Activated T-helper 1 cell treated with anti-CD3 and anti-CD28 coated beads, Interleukin-12 subunit alpha, Interleukin-12 subunit beta, Interleukin-2, Interleukin-4 antibody, amounts not matched to agents 30 ng/mL and 10 ng/mL and 1 ng/mL, durations not matched to agents 14 hours and 24 hours and 36 hours (primary cell): ENCODE measurements at places on chromosomes 16 and 17. TPM values are rescaled to one million over a fixed set of nuclear protein-coding genes. Genes with fewer than 3 reads are reported as not detected.
A peak's percentile ranks its signal among the peaks of the same experiment; 100 is the strongest.

DNA sequence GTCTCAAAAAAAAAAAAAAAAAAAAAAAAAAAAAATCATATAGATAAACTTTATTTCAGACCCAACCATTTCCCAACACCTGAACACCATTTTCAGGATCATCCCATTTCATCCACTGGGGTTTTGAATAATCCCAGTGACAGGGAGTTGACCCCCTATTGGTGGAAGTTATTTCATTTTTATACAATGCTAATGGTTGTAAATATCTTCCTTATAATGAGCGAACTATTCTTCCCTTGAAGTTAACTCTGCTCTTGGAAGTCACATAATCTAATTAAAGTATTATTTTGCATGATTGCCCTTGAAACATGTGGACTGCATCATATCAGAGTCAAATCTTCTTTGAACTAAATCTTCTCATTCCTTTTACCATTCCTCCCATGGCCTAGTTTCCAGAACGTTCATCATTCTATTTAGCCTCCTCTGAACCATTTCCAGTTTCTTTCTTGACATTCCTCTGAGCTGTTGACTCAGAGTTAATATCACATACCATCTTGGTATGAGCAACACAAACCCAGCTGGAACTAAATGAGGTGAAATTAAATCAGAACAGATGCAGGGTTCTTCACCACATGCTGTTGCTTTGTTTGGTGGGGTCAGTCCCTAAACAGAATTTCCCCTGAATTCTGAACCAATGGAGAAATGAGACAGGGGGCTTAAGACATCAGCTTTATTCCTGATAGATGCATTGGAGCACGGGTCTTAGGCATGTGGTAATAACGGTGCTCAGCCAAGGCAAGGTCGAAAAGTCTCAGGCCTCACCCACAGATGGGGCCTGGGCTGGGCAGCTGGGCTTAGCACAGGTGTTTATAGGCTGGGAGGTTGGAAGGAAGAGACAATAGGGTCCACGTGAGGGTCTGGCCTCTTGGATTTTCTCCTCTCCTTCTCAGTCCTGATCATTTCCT is 8.9 kb downstream of the HSD17B2 start:
- H3K4me3 ChIP-seq, result no peak overlapping the region
- H3K27me3 ChIP-seq, result no peaks in the 10 kb centered on the region
- H3K36me3 ChIP-seq, result no peaks in the 10 kb centered on the region
- H3K4me1 ChIP-seq, result no peaks in the 10 kb centered on the region
- no peak for DNase-seq
- no peak overlapping the region for H3K27ac ChIP-seq

- H3K27ac ChIP-seq, result no peak overlapping the region
- no peaks in the 10 kb centered on the region for H3K27me3 ChIP-seq
- DNase-seq, result no peak
- no peak overlapping the region for H3K4me3 ChIP-seq
- H3K36me3 ChIP-seq, result peaks cover 34% of the 10 kb centered on the region
Observed at GRCh38 chr16:84740596-84741116, 40.9 kb downstream of the USP10 start.

DNA sequence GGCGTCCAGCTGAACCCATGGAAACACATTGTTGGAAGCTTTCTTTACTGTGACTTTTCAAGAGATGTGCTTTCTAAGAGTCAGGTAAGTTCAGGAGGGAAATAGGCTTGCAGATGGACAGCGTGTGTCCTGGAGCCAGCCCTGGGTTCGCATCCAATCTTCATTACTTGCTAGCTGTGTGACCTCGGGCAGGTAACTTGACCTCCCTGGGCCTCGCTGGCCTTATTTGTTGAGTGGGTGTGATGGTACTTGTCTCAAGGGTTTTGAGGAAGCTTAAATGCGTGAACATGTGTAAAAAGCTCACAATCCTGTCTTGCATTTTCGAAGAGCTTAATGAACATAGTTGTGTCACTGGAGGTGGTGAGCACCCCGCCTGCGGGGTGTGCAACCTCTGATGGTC is 11.8 kb downstream of the ADGRG1 start:
- peaks cover 4% of the 10 kb centered on the region for H3K4me1 ChIP-seq
- H3K27ac ChIP-seq, result no peak overlapping the region
- H3K4me3 ChIP-seq, result no peak overlapping the region
- H3K36me3 ChIP-seq, result no peaks in the 10 kb centered on the region
- H3K27me3 ChIP-seq, result peaks cover 26% of the 10 kb centered on the region

GRCh38 chr16:80656711-80657150 is 115.9 kb downstream of the DYNLRB2 start:
- H3K27ac ChIP-seq, result peak overlapping the region; percentile 91
- H3K27me3 ChIP-seq, result no peaks in the 10 kb centered on the region
- peak; percentile 42 for DNase-seq
- peak overlapping the region; percentile 85 for H3K4me3 ChIP-seq
- H3K4me1 ChIP-seq, result peaks cover 43% of the 10 kb centered on the region

TP53TG3F gene
- not detected in 2 replicates for total RNA-seq

DNA sequence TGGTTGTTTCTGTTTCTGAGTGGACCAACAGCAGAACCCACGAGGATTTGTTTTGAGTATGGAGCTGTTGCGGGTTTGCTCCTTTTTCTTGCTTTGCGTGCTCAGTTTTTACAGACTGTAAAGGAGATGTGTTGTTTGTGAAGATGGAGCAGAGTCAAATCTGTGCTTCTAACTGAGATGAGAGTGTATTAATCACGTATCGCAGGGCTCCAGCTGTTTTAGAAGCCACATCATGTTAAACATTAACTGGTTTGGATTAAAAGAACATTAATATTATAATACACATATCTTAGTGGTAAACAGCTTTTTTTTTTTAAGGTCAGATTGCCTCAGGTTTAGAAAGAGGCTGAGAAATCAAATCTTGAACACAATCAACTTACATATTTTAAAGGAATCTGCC is 69.4 kb downstream of the YPEL2 start:
- H3K4me1 ChIP-seq, result no peaks in the 10 kb centered on the region
- no peak overlapping the region for H3K4me3 ChIP-seq
- no peaks in the 10 kb centered on the region for H3K27me3 ChIP-seq
- no peak for DNase-seq
- H3K27ac ChIP-seq, result no peak overlapping the region

G6PC1 gene
- not detected in 2 replicates for total RNA-seq

PDIA2 gene
- not detected in 2 replicates for total RNA-seq

NTN1 gene
- 0.34 and 0.44 TPM in 2 replicates for total RNA-seq

DNA sequence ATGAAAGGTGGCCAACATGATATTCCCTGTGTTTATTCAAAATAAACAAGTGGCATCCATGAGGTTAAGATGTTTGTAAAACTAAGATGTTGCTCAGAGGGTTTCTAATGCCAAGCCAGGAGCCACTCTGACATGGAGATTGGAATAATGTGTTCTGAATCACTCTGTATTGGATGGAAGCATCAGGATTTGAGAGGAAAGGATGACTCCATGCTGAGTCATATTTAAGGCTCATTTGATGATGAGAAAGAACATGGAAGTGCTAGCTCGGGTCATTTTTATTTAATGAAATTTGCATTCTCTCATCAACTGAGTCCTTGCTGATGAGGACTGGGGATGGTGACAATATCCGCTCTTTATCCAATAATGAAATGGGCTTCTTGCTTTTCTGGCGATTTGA is 6.2 kb downstream of the VAT1L start:
- H3K4me3 ChIP-seq, result no peak overlapping the region
- no peak overlapping the region for H3K27ac ChIP-seq
- no peaks in the 10 kb centered on the region for H3K4me1 ChIP-seq
- no peaks in the 10 kb centered on the region for H3K36me3 ChIP-seq
- DNase-seq, result no peak

DNA sequence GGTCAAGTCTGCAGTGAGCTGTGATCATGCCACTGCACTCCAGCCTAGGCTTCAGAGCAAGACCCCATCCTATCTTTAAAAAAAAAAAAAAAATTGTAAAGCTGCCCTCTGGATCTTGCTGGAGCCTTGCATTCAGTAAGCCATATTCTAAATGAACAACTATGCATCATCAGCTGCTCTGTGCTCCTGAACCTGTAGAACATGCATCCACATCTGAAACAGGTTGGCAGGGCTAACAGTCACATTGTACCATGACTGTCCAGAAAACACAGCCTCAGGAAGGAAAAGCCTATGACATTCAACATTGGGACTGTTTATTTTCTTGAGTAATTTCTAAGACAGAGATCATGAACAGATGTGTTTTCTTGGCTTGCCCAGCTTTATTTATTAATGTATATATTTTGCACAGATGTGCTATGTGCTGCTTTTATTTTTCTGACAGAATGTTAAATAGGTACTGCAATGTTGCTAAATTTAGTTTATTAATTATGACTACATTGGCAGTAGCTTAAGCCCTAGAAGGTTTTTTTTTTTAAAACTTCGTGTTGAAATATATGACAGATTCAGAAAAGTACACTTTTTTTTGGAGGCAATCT is 19.8 kb downstream of the ACSF2 start:
- no peaks in the 10 kb centered on the region for H3K4me1 ChIP-seq
- no peak overlapping the region for H3K4me3 ChIP-seq
- no peaks in the 10 kb centered on the region for H3K36me3 ChIP-seq
- no peaks in the 10 kb centered on the region for H3K27me3 ChIP-seq
- no peak overlapping the region for H3K27ac ChIP-seq
- DNase-seq, result no peak

GRCh38 chr16:83738923-83739503 is 68.8 kb upstream of the HSBP1 start:
- DNase-seq, result no peak
- H3K36me3 ChIP-seq, result no peaks in the 10 kb centered on the region
- H3K27me3 ChIP-seq, result peaks cover 2% of the 10 kb centered on the region
- no peaks in the 10 kb centered on the region for H3K4me1 ChIP-seq
- no peak overlapping the region for H3K27ac ChIP-seq

CDH11 gene
- not detected in 2 replicates for total RNA-seq
